ENCODE measurements at places on chromosomes 3 and 15.

GRCh38 chr3:46966811-46967210 lies 9.7 kb downstream of the CCDC12 start:
- no peak for DNase-seq

DNA sequence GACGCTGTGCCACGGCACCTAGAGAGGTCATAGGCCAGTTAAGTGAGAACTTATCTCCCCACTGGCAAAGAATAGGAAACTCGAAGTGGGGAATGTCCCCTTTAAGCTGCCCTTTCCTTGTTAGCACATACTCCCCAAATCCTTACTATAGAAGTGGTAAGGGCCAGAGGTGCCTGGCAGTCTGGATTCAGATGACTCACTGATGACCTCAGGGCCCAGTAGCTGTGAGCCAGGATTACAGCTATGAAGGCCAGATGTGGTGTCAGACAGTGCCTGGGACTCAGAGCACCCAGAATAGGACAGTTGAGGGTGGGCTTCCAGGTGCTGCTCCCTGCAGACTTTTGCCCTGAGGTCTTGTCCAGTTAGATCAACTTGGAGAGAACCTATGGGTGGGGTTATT lies 37.7 kb downstream of the PDIA5 start:
- no peak for DNase-seq

GRCh38 chr3:111794711-111795110 lies 64.4 kb upstream of the PHLDB2 start:
- DNase-seq, result no peak

- no peak for DNase-seq
Observed at GRCh38 chr3:12227833-12228232, 61.0 kb upstream of the PPARG start.

GRCh38 chr3:24514119-24514518 lies 19.5 kb upstream of the THRB start:
- no peak for DNase-seq

DNA sequence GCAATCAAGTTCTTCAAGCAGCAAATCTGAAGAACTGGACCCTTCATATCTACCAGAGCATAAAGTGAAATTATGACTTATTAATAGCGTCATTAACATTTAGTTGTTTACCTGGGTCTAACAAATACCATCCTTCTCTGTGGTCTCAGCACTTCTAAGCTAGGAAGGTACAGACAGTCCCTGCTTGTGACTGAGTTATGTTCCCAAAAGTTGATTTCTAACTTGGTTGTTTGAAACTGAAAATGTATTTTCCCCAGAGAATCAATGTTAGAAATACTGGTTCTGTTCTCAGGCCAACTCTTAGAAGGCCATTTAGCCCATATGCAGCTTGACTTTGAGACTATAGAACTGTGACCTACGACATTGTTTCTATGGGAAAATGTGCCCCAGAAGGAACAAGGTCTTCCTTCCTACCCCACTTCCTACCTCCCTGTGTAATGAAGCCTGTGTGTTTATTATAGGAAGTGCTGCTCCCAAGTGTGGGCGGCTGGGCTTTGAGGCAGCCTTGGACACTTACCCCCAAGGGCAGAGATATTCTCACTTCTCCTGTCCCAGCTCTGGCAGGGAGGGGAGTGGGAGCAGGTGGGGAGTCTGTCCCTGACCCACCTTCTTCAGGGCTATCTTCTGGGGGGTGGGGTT lies 12.2 kb upstream of the MAPK6 start:
- no peak for DNase-seq

DNA sequence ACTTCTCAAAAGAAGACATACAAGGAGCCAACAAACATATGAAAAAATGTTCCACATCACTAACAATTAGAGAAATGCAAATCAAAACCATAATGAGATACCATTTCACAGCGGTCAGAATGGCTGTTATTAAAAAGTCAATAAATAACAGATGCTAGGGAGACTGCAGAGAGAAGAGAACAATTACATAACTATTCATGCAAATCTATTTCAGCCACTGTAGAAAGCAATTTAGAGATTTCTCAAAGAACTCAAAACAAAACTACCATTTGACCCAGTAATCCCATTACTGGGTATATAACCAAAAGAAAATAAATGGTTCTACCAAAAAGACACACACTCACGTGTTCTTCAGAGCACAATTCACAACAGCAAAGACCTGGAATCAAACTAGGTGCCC lies 116.3 kb downstream of the VPS13C start:
- no peak for DNase-seq

GRCh38 chr3:36319680-36320079 lies 60.6 kb upstream of the STAC start:
- no peak for DNase-seq

DNA sequence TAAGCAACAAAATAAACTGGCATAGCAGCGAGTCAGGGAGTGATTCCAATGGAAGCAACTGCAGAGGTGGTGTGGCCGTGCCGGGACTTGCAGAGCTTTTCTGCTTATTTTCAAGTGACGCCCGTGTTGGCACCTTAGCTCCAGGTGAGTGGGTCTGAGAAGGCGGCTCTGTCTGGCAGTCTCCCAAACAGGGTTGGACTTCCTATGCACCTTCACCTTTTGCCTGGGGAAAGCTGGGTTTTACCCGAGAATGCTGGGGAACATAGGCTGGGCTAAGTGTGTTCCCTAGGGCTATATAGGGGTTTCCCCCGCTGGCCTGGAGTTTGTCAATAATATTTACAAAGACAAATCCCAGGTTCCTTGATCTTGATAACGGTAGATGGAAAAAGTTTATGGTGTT lies 179.9 kb upstream of the TBL1XR1 start:
- DNase-seq, result no peak

- DNase-seq, result no peak
Observed at GRCh38 chr3:175007306-175007705, 148.2 kb downstream of the NAALADL2 start.

- DNase-seq, result no peak
Observed at GRCh38 chr3:139906418-139906817, 28.6 kb upstream of the CLSTN2 start.

- no peak for DNase-seq
Observed at GRCh38 chr3:45272032-45272810, 46.1 kb upstream of the TMEM158 start.

- no peak for DNase-seq
Observed at GRCh38 chr3:117692416-117692995, 982.9 kb downstream of the TUSC7 start.
